Hippocampal formation (tissue), 2 donors: ENCODE measurements at places on chromosomes 3 and 15.
A peak's percentile ranks its signal among the peaks of the same experiment; 100 is the strongest.

- DNase-seq: no peak
These were observed 679.3 kb upstream of the ALCAM start for GRCh38 chr3:104687362-104687761.

- no peak for DNase-seq
These were observed 63.3 kb downstream of the ATP8B4 start for GRCh38 chr15:50055750-50056157.

GRCh38 chr3:32493437-32494414 lies 8.9 kb downstream of the CMTM6 start:
- DNase-seq: no peak

GRCh38 chr3:138429665-138430064 lies 4.8 kb upstream of the ESYT3 start:
- no peak for DNase-seq

DNA sequence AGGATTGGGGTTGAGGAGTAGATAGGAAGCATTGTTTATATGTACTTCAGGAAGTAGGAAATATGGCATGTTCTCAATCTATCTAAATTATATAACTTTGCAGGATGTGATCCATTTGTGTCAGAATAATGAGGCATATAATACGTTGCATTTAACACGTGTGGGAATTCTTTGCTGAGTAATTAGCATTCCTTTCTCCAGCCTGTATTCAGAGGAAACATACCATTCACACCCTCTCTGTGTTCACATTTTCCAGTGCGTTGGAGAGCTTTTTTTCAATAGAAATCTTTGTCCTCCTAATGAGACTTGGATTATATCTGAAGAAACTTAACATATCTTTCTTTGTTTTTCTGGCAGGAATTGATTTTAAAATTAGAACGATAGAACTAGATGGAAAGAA lies 33.0 kb upstream of the APH1B start:
- no peak for DNase-seq

- DNase-seq: no peak
These were observed 22.2 kb upstream of the CMTM8 start for GRCh38 chr3:32216172-32216783.

DNA sequence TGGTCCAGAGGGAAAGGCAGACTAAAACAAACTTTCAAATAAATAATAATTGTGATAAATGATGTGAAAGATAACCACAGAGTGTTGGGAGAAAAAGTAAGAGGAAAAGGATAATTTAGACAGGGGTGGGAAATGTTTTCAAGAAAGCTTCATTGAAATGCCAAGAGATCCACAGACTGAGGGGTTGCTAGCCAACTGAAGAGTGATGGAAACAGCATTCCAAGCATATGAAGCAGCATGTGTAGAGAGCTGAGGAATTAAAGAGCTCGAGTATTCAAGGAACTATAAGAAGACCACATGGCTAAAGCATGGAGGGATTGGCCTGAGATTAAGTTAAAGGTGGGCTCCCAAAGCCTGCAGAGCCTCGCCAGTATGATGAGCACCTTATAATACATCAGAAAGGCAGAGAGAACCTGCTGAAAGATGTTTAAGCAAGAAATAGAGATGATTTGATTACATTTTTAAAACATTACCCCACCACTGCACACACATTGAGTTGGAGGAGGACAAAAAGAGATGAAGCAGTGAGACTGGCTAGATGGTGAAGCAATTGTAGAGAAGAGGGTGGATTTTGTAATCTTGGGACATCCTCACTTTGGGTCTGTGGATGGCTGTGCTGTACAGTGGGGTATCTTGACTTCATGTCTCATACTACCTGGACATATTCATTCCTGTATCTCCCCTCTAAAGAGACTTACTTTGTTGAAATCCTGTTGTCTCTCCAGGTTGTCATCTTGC lies 100.8 kb downstream of the STAC start:
- no peak for DNase-seq

GRCh38 chr3:5019411-5020241 lies 40.4 kb downstream of the BHLHE40 start:
- DNase-seq: no peak

GRCh38 chr3:187014417-187014864 lies 84.1 kb downstream of the ST6GAL1 start:
- DNase-seq: no peak

- no peak for DNase-seq
These were observed 28.4 kb downstream of the SH3GL3 start for GRCh38 chr15:83475551-83475950.

- DNase-seq: no peak
These were observed 75.9 kb upstream of the ALDH1L1 start for GRCh38 chr3:126256251-126256650.

DNA sequence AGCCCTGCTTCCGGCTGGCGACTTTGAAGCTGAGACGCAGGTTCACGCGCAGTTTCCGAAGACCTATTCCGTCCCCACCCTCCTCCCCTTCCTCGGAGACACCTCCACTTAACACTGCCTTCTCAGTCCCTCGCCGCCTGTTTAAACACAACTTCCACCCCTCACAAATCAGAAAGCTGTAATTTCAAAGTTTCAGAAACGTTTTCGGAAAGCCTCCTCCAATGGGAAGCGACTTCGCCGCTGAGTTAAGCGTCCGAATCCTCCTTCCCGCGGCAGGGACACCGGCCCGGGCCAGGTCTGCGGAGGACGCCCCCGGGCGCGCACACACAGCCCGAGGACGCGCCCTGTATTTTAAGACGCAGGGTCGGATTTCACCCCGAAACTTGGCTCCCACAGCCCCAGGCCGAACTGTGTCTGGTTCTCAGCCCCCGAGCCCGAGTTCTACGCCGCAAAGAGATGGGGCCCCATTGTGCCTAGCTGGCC lies 559 bp upstream of the LRRN1 start:
- DNase-seq: peak; percentile 9

GRCh38 chr3:105793040-105793439 lies 75.8 kb downstream of the CBLB start:
- no peak for DNase-seq

DNA sequence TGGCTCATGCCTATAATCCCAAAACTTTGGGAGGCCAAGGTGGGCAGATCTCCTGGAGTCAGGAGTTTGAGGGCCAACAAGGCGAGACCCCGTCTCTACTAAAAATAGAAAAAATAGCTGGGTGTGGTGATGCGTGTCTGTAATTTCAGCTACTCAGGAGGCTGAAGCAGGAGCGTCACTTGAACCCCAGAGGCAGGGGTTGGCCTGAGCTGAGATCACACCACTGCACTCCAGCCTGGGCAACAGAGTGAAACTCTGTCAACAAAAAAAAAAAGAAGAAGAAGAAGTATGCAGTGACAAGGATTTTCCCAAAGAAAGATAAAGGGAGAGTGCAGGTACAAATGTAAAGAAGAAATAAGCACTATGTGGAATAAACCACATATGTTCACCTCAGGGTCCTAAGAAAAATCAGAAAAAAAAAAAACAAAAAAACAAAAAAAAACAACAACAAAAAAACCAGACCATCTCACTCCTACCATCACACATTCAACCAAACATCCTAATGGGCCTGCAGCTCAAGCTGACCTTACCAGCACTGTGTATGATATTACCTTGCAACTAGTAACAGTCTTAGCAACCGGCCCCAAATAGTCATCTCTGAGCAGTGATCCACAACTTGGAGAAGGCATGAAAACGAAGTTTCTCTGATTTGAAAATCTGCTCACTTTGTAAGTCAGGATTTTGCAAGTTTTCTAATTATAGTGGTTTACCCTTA lies 296.7 kb upstream of the PROK2 start:
- no peak for DNase-seq

GRCh38 chr15:67884009-67884408 lies 44.2 kb upstream of the RNU6-1 start:
- no peak for DNase-seq

- DNase-seq: no peak
These were observed 89.0 kb downstream of the CHCHD6 start for GRCh38 chr3:126792998-126793397.

GRCh38 chr3:24299246-24299805 lies 195.3 kb downstream of the THRB start:
- no peak for DNase-seq

DNA sequence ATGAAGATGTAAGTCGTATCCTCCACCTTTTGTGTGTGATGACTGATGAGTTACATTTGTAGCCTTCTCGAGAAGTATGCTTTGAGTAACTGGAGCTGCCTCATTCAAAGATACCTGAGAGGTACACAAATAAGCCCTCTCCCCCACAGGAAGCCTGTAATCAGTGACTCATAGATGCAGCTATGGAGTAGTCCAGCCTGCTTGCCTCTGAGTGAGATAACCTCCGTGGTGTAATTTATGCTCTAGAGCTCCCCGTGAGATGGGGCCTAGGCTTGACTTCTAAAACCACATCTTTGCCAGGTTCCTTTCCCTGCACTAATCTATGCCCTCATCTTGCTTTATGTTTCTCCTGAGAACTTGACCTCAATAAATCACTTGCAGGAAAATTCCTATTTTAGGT lies 291.7 kb downstream of the SUCLG2 start:
- no peak for DNase-seq

- DNase-seq: no peak
These were observed 31.9 kb downstream of the C2CD4B start for GRCh38 chr15:62133141-62133540.

- no peak for DNase-seq
These were observed 147.6 kb downstream of the DNAJB8 start for GRCh38 chr3:128319107-128319506.

- no peak for DNase-seq
These were observed 249.8 kb downstream of the ALCAM start for GRCh38 chr3:105616374-105617121.

GRCh38 chr15:93835344-93835743 lies 396.0 kb upstream of the MCTP2 start:
- DNase-seq: no peak

DNA sequence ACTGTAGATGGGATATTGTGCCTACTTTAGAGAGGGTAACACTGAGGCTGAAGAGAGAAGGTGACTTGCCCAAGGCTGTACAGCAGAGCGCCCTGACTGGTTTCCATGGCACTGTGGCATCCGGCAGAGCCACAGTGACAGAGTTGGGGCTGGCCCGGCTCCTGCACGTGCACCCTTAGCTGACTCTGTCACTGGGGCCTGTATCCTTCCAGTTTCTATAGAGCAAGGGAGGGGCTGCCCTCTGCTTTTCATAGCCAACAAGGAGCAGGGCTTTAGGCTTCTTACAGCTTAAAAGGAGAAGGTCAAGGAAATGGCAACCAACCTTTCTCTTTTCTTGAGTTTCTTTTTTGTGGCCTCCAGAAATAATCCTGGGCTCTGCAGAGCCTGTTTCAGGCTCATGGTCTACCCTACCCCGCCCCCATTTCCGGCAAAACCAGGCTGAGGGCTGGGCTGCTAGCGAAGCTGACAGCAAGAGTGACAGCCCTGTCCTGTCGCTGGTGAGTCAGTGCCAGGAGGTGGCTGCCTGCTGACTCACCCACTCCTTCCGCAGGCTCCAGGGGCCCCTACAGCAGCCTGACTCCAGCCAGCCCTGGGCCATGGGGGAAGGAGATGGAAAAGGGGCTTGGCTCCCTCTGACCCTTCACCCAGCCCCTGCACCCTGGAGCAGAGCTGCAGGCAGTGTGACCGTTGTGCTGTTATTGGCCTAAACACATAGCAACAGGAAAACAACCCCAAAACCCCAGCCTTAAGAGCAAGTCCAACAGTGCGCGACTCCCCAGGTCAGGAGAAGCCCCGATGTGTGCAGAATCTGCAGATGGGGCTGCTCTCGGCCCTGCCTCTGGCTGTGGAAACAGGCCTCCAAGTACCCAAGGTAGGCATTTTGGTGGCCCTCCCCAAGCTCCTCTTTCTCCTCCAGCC lies 29.8 kb downstream of the SLC6A6 start:
- peak; percentile 64 for DNase-seq

- no peak for DNase-seq
These were observed 108.1 kb downstream of the ROBO2 start for GRCh38 chr3:77147836-77148578.

DNA sequence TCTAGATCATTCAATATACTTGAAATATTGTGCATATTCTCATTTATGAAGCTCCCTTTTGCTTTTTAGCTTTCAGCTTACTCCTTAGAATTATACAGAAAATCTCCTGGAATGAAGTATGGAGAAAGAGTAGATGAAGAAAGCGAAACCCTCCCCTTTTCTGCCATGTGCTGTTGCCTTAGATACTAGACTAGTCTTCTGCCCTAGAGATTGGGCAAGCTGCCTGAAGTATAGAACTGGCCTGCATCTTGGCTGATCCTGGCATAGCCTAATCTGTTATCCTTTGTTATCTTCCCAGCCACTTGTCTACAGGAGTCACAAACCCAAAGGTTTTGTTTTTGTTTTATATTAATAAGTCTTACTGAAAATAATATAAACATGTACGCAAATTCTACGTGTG lies 138.8 kb downstream of the RBPMS2 start:
- no peak for DNase-seq

DNA sequence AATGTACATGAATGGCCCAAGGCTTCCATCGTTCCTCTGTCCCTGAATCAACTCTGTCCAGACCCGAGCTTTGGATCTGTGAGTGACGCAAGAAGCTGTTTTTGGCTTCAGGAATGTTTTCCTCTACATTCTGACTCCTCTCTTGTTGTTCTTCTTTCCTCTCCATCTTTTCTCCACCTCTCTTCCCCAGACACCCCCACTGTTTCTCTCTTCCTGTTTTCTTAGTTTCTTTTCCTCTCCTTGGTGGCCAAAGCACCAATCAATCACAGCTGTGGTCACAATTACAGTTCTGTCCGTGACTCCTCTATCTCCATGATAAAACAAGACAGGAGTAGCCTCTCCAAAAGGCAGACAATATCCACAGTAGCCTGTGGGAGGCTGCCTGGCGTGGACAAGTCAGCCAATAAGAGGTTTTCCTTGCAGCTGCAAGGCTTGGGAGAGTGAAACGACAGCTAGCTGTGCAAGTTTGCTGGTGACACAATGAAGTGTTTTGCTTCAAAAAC lies 4.9 kb upstream of the TMEM212 start:
- DNase-seq: no peak

- no peak for DNase-seq
These were observed 33.8 kb downstream of the CCDC66 start for GRCh38 chr3:56590814-56591213.

DNA sequence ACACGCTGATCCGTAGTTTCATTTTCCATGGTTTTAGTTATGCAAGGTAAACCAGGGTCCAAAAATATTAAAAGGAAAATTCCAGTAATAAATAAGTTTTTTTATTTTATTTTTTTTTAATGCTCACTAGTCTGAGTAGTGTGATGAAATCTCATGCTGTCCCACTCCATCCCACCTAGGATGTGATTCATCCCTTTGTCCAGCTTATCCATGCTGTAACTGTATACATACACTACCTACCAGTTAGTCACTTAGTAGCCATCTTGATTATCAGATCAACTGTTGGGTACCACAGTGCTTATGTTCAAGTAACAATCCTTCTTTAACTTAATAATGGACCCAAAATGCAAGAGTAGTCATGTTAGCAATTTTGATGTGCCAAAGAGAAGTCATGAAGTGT lies 75.2 kb downstream of the ESYT3 start:
- no peak for DNase-seq
